ENCODE measurements at places on chromosomes 4 and X. TPM values are rescaled to one million over a fixed set of nuclear protein-coding genes. Genes with fewer than 3 reads are reported as not detected.

The SULT1B1 gene
- not detected for total RNA-seq

The ZAR1 gene
- not detected for total RNA-seq

GRCh38 chrX:132217203-132218073 lies 1.8 kb downstream of the RAP2C start:
- peak; percentile 44 for DNase-seq

DNA sequence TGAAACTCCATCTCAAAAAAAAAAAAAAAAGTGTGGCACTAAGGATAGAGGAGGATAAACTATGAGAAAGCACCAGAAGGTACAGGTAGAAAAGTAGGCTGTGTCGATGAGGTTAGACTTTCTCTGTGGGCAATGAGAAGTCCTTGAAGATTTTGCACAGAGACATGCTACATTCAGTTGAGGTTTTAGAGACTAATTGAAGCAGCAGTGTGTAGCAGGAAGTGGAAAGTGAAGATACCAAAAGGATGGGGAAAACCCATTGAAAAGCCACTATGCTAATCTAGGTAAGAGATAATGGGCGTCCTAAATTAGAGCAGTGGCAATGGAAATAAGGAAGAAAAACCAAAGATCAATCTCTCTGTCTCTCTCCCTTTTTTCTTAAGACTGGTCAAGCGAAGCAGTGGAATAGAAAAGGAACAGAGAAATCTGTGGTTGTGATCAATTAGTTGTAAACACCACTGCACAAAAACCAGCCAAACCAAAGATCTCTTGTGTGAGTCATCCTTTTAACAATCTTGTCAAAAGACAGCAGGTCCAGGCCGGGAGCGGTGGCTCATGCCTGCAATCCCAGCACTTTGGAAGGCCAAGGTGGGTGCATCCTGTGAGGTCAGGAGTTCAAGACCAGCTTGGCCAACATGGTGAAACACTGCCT lies 3.5 kb downstream of the SPINK2 start:
- DNase-seq: no peak

DNA sequence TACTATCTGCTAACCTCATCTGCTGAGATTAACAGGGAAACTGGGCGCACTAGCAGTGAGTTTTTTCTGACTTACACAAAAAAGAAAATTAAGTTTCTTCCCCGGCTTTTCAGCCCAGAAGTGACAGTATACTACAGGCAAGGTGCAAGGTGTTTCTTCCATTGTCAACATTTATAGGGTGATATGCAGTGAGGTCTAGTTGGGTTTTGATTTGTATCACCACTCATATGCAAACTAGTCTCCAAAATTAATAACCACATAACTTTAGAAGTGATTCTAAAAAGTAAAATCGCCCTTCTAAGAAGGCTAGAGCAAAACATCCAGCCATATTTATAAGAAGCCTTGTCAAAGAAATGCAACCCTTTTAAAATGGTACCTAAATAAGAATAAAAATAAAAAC lies 640.1 kb downstream of the ARAP2 start:
- no peak for DNase-seq

DNA sequence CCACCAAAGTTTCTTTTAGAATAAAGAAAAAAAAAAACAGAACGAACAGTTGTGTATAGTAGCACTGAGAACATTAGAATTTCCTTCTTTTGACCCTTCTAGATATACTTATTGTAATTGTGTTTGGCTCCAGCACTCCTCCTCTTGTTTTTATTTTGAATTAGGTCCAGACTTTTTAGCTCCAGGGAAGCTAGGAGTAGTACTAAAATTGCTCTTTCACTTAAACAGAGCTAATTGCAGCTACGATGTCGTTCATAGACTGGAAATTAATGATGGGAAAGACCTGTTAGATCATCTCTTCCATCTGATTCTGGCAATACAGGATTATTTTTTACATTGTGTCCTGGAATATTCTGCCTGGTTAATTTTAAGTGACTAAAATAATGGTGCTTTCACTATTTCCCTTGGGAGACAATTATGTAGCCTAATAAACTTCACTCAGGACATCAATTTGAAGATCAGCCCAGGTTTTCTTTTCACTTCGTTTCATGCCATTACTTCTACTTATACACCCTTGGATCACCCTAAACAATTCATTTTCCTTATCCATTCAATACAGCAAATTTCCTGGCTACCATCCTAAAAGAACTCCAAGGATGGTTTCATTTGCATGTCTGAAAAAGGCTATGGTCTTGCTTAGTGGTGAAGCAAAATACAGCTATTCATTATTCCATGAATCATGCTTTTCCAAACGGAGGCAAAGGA lies 480.8 kb upstream of the TECRL start:
- no peak for DNase-seq

DNA sequence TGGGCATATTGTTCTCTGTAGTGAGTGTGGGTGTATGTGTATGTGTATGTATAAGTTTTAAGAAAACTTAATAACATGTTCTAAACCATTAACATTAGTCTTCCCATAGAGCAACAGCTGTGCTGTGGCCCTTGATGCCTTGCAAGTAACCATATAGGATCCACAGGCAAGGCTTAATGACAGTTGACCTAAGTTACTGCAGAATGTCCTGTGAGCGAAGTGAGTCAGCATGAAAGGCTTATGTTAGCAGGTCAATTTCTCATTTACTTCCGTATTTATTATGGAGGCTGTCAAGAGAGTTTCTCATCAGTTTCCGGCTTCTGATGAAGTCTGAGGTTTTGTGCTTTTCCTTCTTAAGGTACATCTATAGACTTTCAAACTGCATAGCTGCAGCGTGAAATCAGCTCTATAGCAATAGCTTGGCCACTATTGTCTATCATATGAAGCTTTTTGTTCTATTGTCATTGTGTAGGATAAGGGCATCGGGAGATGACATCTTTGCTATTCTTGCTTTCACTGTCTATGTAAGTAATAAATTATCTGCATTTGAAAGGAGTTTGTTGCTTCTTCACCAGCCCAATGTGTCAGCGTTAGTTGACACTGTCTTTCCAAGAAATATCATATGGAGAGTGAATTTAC lies 1153.4 kb upstream of the AGA start:
- no peak for DNase-seq

All from HFFc6 (cell line).